ENCODE measurements at places on chromosomes 6 and 20.

GRCh38 chr6:127458222-127458621 is 967 bp downstream of the KIAA0408 start:
- DNase-seq: no peak

DNA sequence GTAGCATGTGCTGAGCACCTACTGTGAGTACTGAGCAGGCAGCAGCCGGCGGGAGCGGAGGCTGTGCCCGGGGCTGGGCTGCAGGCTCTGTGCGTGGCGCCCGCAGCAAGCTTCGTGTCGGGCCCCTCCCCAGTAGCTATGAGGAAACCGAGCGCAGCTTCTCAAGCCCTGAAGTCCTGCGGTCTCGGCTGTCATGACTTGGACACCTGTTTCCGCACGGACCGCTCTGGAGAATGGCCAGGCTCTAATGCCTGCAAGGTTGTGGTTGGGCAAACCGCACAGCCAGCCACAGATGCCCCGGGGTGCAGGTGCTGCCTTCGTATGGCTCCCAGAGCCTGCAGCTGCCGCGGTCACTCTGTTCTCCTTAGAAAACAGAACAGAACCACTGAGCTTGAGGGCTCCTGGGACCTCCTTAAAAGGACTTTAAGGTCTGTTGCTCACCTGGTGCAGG is 33.7 kb downstream of the PYGB start:
- DNase-seq: peak; percentile 94

DNA sequence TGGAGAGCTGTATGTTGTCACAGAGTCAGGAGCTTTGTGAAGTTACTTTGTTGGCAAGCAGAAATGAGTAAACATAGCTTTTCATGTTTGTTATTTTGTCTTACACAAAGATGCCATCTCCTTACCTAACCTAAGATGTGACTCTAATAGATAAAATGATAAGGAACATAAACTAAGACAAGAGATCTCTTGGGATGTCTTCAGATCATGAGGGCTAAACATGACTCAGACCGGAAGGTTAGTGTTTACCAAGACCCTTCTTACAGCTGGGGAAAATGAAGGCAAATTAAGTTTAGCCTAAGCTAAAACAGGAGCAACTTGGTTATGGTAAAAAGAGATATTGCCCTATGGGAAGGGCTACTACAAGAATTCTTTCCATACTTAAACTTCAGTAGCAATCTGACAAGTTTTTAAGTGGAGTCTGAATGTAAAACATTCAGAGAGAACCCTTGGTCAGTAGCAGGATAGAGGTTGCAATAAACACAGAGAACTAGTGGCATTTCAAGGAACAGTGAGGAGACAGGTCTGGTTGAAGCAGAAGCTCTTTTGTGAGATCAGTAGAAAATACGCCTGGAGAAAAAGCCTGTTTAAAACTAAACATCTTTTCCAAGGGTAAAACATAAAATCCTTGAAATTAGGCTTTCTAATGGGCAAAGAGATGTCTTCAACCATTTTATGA is 29.9 kb downstream of the SGK1 start:
- DNase-seq: no peak

- DNase-seq: peak; percentile 77
Measured at GRCh38 chr6:151494235-151494935, 568 bp downstream of the CCDC170 start.

- no peak for DNase-seq
Measured at GRCh38 chr6:90068703-90069523, 174.6 kb downstream of the GJA10 start.

DNA sequence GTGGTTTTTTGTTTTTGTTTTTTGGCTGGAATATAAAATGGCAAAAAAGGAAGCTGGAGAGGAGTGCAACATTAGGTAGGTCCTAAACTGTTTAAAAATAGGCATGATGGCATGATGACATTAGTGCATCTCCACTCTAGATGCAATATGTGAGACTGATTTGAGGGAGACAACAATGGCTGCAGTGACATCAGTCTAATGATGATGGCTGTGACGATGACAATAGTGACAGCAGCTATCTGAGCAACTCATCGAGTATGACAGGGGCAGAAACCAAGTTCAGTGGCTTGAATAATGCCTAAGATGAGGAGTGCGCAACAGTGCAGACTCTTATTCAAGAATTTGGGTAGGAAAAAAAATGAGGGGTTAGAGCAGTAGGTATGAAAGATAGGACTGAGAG is 82.0 kb downstream of the HS3ST5 start:
- DNase-seq: no peak

DNA sequence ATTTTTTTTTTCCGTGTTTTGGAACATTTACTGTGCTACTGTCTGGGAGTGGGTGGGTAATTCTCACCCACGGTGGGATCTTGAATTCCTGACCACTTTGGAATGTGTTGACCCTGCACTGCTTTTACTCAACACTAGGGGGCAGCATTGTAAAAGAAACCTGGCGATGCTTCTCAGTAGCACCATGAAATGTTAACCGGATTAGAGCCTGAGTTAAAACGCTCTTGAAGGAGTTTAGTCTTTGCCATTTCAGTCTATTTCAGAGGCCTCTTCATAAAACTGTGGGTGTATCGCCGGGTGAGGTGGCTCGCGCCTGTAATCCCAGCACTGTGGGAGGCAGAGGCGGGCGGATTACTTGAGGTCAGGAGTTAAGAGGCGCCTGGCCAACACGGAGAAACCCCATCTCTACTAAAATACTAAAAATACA is 114.4 kb upstream of the PRND start:
- peak; percentile 76 for DNase-seq

DNA sequence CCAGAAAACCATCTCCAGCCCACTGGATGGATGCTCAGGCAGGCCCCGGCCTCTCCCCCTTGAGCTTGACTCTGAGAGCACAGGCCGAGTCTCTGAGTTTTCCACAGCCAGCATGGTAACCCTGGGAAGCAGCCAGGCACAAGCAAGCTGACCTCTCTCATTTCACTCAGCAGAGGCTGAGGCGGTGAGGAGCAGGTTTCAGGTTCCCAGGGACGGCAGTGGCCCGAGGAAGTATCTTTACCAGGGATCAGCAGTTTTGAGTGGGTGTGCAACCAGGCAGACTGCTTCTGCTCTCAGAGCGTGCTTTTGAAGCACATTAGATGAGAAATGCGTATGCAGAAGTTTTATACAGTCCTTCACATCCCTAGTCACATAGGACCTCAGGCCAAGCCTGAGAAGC is 12.6 kb downstream of the HCK start:
- no peak for DNase-seq

DNA sequence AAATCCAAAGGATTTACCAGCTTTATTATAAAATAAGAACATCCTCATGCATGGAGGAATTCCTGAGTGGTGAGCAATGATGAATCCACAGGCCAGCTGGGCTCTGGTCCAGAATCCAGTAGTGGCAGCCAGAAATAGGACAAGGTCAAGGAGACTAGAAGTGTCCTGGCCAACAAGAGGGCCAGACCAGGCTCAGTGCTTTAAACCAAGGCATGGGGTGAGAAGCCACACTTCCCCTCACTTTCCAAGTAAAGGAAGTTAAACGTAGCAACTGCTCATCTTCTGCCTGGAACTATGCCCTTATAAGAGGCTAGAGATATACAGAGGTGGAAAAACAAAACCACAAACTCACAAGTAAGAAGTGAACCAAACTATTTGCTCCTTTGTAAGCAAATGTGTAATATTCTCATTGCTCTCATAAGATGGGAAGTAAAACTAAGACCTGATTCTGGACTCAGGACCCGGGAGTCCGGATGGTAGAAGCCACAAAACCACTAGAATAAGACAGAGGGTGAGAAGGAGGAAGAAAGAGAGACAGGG is 253.2 kb downstream of the UST start:
- peak; percentile 3 for DNase-seq

Measured in DMS53 (cell line).